HCT116 (cell line): ENCODE measurements at places on chromosomes 5 and 9.
A peak's percentile ranks its signal among the peaks of the same experiment; 100 is the strongest.

DNA sequence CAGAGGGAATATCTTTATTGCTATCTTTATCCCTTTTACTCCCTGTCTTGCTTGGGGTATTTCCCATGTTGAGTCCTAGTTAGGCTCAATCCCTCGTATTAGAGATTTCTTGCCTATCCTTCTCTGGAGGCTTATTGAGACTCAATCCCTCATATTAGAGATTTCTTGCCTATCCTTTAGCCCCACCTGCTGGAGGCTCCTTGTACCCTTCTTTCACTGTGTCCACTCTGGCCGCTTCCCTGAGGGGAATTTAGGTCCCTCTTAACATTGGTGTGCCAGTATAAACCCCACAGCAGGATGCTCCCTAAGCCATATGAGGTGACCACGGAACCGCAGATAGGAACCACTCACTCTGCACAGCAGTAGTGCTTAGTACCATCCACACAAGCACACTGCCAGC lies 110.7 kb upstream of the MAMDC2 start:
- H3K27ac ChIP-seq = no peak overlapping the region
- peak; percentile 39 for DNase-seq
- H3K36me3 ChIP-seq = no peaks in the 10 kb centered on the region
- no peak overlapping the region for H3K4me3 ChIP-seq
- no peaks in the 10 kb centered on the region for H3K27me3 ChIP-seq
- H3K4me1 ChIP-seq = no peaks in the 10 kb centered on the region

DNA sequence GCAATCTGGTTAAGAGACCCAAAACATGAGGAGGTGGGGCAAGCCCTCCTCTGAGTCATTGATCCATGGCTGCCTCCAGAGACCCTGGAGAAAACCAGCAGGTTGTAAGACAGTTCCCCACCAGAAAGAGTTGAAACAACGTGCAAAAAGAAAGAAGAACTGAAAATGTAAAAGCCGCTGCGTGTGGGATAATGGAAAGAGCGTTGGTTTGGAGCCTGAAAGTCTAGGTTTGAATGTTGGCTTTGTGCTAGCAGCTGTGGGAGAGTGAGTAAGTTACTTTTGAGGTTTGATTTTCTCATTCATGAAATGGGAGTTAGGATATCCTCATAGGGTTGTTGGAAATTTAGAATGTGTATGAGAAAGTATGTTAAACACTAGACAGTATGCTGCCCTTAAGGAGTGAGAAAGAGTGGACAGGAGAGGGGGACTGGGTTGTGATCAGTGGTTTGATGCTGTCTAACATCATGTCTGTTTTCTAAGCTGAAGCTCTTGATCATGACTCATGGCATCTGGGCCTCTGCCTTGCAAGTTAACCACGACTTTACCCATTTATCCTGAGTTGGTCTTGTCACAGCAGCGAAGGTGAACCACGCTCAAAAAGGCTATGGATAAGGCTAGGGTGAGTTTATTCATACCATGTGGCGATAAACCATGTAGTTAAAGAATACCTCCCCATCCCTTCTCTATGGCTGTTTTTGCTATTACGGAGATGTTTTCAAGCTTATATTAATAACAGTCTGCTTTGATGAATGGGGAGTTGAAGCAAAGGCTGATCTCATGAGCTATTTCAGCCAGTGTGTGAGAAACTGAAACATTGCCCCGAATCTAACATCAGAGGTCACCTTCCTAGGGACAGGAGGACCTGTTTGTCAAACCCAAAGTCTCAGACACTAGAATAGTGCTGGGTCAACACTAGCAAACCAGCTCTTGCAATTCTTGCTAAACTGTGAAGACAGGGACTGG lies 41.3 kb downstream of the ZNF366 start:
- no peaks in the 10 kb centered on the region for H3K4me1 ChIP-seq
- H3K36me3 ChIP-seq = no peaks in the 10 kb centered on the region
- no peak overlapping the region for H3K27ac ChIP-seq
- H3K27me3 ChIP-seq = no peaks in the 10 kb centered on the region
- no peak overlapping the region for H3K4me3 ChIP-seq

DNA sequence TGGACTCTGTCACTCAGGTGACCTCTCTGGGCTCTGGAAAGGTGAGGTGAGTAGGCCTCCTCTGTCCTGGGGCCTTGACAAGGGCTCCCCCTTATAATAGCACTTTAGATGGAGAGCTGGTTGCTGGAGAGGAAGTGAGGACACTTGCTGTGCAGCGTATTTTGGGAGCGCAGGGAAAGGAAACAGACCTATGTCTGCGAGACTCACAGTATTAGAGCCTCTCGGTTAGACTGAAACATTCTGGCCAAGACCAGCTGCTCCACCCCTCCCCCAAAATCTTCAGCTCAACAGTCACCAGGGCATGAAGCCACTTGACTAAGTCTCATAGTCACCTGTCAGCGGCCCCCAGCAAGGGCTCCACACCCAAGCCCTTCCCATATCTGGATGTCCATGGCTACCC lies 213.6 kb downstream of the AGTPBP1 start:
- no peak overlapping the region for H3K27ac ChIP-seq
- 0 out of 2 replicates have a peak, but pooled peaks cover 3% of the 10 kb centered on the region for H3K27me3 ChIP-seq
- H3K36me3 ChIP-seq = no peaks in the 10 kb centered on the region
- H3K4me3 ChIP-seq = no peak overlapping the region

- H3K4me1 ChIP-seq = no peaks in the 10 kb centered on the region
- no peak overlapping the region for H3K4me3 ChIP-seq
- no peak for DNase-seq
- no peak overlapping the region for H3K27ac ChIP-seq
Measured at GRCh38 chr9:113918697-113919350, 42.7 kb downstream of the ZNF618 start.

DNA sequence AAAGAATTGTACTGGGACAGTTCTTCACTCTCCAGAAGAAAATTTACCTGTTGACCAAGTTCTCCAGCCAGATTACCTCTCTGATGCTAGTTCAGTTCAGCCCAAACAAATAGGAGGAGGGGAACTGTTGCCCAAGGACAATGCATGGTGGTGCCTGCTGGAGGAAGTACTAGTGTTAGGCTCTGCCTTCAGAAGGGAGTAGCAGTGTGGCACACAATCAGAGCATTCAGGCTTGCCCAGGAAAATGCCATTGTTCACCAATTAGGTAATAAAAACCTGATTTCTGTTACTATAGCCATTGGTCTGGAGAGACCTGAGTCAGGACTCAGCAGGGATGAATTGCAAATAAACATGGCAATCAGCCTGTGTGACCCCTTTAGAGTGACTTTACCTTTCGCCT lies 720.8 kb upstream of the ZNF608 start:
- H3K4me1 ChIP-seq = no peaks in the 10 kb centered on the region
- H3K4me3 ChIP-seq = no peak overlapping the region
- no peaks in the 10 kb centered on the region for H3K27me3 ChIP-seq
- H3K36me3 ChIP-seq = no peaks in the 10 kb centered on the region
- DNase-seq = no peak

GRCh38 chr5:6780802-6781391 lies 67.7 kb downstream of the TENT4A start:
- no peaks in the 10 kb centered on the region for H3K36me3 ChIP-seq
- DNase-seq = peak; percentile 38
- H3K4me3 ChIP-seq = no peak overlapping the region
- no peak overlapping the region for H3K27ac ChIP-seq
- H3K4me1 ChIP-seq = no peaks in the 10 kb centered on the region

DNA sequence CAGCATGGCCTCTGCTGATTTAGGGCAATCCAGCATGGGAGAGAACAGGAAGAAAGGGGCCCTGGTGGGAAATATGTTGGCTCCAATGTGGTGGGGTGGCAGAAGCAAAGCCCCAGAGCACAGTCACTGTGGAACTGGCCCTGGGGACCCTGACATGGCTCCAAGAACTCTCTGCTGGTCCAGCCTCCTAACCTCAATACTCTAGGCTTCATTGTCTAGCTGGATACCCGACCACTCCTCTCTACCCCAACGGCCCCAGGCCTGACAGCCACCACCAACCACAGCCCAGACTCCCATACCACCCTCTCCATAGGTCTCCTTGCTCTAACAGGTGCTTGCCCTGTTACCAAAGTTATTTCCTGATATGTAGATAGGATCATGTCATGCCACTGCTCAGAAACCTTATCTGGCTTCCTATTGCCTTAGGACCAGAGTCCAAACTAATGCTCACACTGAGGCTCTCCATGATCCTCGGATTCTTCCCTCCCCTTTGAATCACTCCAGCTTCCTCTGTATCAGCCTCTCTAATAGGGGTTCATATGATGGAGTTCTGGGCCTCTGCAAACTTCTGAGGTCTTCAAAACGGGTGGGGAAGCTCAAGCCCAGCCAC lies 12.9 kb downstream of the ACSL6 start:
- H3K4me3 ChIP-seq = no peak overlapping the region
- H3K4me1 ChIP-seq = peaks cover 15% of the 10 kb centered on the region
- no peak for DNase-seq
- H3K27me3 ChIP-seq = no peaks in the 10 kb centered on the region

DNA sequence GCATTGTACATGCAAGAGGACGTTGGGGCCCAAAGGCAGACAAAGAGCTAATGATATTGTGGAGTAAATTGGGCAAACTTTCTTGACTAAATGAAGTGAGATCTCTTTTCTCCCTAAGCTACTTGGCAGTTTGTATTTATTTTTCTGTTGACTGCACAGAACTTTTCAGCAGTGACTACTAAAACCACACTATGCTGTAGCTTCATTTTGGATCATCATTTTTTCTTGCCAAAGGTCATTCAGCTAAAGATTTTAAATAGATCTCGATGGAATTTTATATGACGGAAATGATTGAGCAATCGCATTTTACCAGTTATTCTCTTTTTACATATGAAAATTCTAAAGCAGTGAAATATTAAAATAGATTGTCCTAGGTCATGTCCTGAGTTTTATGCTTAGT lies 286.1 kb upstream of the ACTBL2 start:
- H3K27ac ChIP-seq = no peak overlapping the region
- no peak for DNase-seq
- H3K4me1 ChIP-seq = no peaks in the 10 kb centered on the region
- H3K27me3 ChIP-seq = no peaks in the 10 kb centered on the region
- H3K4me3 ChIP-seq = no peak overlapping the region
